ENCODE measurements at places on chromosomes 6 and 20.
A peak's percentile ranks its signal among the peaks of the same experiment; 100 is the strongest.

- DNase-seq = no peak
These were observed 80.4 kb downstream of the SULF2 start for GRCh38 chr20:47704746-47705496.

DNA sequence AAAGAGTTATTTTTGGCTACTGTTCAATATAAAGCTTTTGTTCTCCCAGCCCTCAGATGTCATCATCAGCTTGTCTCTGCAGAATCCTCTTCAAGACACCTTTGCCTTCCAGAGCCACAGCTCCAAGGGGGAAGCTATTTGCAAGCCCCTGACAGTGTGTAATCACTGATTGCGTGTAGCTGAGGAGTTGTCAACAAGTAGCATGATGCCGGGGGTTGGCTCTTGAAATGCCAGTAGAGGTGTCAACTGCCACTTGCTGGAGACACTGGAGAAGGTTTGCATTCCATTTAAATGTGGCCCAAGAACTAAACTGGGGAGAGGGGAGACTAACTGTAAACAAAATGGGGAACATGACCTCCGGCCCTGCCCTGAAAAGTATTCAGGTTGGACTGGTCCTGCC, 44.3 kb upstream of the PDYN start:
- DNase-seq = no peak

DNA sequence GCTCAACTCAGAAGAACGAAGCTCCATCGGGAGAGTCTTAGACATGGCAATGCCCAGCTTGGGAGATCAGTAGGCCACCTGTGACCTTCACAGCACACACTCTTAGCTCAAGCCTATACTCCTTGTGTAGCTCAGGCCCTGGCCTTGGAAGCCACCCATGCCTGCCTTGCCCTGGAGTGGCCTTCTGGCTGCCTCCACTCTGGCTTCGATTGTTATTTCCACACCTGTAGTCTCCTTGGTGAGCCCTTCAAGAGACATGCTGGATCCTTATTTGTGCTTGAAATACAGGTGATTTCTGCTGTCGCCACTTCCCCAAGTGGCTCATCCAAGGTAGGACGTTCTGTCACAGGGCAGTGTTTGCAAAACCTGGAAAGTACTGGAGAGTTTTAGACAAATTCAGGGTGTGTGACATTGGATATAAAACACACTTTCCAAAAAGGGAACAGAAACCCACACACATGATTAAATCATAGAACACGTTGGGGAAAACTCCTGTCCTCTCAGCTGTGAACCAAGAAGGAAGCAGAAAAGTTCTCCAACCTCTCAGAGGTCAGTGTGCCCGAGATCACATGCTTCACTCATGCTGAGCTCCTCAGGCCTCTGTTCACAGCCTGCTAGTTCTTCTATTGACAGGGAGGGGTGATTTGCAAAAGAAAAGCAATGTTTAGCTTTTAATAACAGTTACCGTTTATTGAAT, 391.8 kb downstream of the CDC5L start:
- DNase-seq = no peak

- no peak for DNase-seq
These were observed 125.3 kb downstream of the ANKS1A start for GRCh38 chr6:35014341-35014740.

GRCh38 chr20:61475729-61476128, 223.7 kb downstream of the CDH4 start:
- DNase-seq = no peak

GRCh38 chr6:26629359-26629758, 30.2 kb downstream of the ZNF322 start:
- DNase-seq = no peak

GRCh38 chr20:12064540-12064939, 146.8 kb downstream of the BTBD3 start:
- no peak for DNase-seq

DNA sequence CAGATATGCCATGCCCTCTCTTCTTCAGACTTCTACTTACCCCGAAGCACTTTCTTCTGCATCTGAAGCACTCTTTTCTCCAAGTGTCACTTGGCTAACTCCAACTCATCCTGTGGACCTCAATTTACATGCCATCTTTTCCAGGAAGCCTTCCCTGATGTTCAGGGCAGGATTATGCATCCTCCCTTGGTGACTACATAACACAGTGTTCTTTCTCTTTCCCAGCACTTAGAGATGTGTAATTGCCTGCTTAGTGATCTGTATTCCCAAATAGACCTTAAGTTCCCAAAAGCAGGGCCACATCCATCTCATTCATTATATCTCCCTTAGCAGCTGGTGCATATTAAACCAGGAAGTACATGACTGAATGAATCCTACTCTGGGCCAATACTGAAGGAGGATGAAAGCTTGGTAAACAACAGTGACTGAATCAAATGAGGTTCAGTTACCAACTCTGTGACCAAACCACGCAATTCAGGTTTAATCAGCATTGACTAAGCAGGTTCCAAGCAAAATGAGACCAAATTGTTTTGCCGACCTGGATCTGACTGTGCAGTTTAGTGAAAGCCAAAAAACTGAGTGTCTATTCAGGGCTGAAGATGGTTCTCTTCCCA, 121.4 kb upstream of the TCF21 start:
- DNase-seq = no peak

GRCh38 chr20:63147532-63147931, 68.4 kb downstream of the YTHDF1 start:
- no peak for DNase-seq

DNA sequence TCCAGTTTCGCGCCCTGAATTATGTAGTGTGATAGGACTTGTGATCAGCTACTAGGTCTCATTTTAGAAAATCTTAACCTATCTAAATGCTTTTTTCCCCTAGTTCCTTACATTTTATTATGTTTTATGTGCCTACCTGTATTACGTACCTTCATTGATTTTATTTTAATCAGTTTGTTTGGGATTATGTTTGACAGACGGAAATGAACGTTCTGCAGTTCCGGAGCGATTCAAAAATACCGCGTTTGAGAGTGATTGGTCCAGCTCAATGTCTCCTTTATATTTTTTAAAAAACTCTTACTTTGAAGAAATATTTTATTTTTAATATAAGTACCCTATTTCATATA, 114.3 kb upstream of the BTN3A2 start:
- DNase-seq = no peak

DNA sequence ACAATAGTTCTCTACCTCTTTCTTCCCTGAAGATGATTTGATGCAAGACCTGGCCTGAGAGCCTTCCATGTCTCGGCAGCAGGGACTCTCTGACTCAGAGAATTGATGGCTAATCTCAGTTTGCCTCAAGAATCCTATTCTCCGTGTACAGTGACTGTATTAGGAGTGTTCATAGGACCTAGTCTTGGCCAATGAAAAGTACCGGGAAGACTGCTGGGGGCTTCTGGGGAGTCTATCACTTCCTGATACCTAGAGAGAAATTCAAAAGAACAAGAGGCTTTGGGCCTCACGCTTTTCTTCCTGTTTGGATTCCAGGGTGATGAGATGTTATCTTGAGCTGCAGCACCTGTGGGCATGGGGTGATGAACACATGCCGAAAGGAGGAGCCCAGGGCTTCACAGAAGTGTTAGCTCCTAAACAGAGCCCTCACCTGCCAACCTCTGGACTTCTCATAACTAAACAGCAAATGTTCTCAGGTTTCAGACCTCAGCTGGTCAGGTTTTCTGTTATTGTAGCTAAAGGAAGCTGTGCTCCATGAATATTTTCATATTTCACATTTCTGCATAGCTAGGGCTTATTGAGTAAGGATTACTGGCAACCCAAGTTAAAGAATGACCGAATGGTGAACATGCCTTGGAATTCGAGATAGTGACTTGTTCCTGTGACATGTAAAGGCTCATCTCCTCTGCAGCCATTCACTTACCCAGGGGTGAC, 323.1 kb upstream of the AGPAT4 start:
- no peak for DNase-seq

DNA sequence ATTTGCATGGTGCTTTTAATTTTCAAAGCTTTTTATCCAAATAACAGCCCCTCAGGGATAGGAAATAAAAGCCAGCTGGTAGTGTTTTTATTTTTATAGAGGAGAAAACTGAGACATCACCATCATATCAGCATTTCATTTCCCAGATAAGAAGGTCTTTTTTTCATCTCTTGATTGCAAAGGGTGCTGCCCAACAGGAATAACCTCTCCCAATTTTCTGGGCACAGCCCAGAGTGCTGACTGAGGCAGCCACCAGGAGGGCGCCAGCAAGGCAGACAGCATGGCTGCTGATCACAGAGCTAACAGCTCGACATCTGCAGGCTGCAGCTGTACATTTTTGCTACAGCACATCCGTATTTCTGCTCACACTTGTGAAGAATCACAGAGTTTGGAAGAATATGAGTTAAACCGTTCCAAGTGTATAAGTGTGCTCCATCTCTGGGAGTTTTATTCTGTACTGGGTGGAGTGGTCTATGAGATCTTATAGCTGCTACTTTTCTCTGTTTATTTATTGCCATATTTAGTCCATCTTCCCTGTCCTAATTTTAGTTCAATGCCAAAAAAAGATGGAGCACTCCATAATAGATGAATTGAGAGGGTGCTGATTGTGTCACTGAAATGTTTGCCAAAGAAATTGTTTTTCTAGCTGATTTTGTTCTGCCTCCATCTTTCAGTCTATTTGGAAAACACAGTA, 85.5 kb upstream of the C20orf144 start:
- DNase-seq = no peak

GRCh38 chr6:11313207-11313606, 80.7 kb upstream of the NEDD9 start:
- no peak for DNase-seq

GRCh38 chr6:65399355-65400084, 307.5 kb downstream of the EYS start:
- DNase-seq = no peak

- DNase-seq = no peak
These were observed 26.2 kb downstream of the HM13 start for GRCh38 chr20:31540406-31540805.

DNA sequence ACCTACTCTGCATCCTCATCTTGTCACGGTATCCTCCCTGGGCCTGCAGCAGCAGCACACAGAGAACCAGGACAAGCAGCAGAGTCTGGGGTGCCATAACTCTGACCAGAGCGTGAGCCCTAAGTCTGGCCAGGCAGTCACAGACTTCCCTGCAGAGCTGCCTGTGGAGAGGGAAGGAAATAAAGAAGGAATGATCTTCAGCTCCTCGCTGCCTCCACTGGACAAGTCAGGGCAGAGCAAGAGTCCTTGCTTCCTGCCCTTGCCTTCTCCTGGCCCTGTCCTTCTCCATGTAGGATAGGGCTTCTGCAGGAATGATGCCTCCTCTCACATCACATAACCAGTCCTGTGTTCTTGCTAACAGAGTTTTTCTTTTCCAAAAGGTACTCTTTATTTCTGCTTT, 15.9 kb upstream of the WFDC11 start:
- peak; percentile 23 for DNase-seq

GRCh38 chr6:16329233-16329632, 90.8 kb downstream of the GMPR start:
- no peak for DNase-seq

GRCh38 chr6:149938571-149939355, 3.1 kb upstream of the ULBP2 start:
- no peak for DNase-seq

- no peak for DNase-seq
These were observed 33.0 kb downstream of the SPTLC3 start for GRCh38 chr20:13041574-13042457.

DNA sequence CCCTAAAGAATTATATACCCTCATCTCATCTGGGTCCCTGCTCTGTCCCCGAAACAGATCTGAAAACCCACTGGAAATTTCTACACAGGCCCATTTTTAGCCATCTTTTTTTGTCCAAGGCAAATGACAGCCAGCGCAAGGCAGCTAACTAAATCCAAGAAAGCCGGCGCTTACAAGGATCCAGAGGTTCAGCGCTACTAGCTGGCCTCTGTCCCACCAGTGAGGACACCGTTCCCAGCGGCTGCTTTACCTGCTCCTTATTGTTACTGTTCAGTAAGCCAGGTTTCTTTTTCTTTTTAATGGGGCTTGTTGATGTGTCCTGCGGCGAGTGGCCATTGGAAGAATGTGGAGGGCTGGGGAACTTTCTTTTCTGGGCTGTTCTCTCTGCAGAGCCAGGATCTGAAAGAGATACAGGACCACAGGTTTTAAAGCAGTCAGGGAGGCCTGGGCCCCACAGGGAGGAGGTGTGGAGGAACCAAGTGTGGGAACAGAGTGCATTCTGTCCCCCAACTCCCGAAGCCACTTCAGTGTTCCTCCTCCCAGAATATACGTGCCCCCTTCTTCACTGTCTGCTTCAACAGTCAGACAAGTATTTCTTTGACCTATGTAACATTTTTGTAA, 46.6 kb downstream of the ZMYND8 start:
- no peak for DNase-seq

DNA sequence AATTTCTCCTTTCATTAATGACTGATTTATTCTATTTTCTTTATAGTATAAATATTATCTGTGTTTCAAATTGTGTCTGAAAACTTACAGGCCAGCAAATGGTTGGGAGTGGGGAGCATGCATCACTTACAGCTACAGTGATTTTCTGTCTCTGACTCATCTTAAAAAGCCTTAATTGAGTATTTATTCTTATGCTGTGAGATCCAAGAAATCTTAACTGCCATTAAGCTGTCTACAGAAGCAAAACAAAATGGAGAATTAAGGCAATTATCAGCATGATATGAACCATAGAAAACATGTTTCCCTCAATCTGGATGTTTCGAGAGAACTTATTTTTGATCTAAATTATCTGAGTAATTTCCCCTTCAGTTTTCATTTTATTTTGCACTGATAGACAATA, 831.2 kb downstream of the KIF16B start:
- DNase-seq = no peak

DNA sequence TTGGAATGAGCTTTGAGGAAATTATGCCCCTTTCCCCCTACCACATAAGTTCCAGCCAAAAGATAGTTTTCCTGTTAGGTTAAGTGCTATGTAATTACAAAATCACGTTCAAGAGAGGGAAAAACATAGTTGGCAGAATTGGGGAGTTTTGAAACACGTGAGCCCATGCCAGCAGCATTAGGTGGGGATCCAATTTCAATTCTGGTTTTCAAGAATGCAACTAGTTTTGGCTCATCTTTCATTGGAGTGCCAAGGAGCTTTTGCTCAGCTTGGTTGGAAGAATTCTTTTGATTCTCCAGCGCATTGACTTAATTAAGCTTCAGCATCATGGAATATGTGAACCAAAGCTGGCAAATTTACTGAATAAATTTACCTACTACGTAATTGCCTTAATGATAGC, 95.9 kb downstream of the SAMD5 start:
- DNase-seq = no peak

DNA sequence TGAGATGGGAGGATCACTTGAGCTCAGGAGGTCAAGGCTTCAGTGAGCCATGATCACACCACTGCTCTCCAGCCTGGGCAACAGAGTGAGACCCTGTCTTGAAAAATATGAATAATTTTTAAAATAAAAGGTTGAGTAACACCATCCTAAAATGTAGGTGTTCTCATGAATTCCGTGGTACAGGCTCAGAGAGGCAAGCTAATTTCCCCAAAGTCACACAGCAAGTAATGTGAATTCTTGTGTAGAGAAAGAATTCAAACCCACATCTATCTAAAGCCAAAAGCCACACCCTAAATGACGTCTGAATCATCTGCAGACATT, 80.5 kb downstream of the ZNF217 start:
- no peak for DNase-seq

GRCh38 chr20:4919047-4919704, 82.1 kb downstream of the SLC23A2 start:
- no peak for DNase-seq
